ENCODE measurements at places on chromosomes 5 and 9.

DNA sequence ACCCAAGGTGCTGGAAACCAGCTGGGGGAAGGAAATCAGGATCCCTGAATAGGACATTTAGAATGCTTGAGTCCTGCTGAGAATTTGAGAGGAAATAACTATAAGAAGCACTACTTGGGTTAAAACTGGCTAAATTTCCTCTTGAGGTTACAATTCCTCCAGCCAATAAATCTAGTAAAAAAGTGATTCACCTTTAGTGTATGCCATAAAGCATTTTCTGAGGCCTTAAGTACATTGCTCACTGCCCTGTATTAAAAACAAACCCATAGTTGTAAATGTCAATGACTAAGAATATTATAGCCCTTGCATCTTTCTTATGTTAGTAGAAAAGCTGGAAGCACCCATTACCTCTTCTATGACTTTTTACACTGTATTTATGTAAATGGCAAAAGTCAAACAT lies 634.7 kb upstream of the ARRDC3 start:
- DNase-seq = peak; percentile 87

DNA sequence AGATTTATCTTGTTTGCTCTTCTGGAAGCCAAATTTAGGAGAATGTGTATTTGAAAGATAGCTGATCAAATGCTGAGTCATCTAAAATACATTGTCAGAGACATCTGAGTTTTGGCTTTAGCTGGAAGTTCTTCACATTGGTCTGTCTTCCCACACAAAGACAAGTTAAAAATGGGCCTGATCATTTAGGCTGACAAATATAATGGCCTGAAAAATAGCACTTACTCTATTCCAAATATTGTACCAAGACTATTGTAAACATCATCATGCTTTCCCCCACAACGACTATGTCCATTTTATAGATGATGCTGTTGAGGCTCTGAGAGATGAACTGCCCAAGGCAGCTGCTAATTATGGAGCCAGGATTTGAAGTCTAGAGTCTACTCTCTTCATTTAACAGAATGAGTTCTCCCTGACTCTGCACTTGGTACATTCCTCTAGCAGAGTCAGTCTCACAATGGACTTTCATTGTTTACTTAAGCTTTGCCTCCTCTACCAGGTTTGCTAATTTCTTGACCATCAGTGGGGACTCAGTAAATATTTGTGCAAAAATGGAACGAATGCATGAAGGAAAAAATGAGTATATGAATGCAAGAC lies 619.4 kb upstream of the KLF4 start:
- peak; percentile 56 for DNase-seq

DNA sequence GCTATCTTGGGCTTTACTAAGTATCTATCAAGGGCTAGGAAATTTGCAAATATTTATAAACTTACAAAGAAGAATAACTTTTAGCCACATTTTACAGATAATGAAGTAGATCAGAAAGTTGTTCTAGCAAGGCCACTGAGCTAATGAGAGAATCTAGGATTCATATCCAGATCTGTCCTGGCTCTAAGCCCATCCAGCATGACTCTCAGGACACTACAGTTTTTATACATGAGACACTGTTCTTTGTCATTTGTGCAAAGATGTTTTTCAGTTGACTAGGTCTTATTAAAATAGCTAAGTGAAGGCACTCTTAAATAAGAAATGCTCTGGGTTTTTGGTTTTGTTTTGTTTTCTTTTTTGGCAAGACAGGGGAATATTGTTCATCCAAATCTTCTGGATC lies 273.1 kb downstream of the GABRB2 start:
- DNase-seq = no peak

- no peak for DNase-seq
Measured at GRCh38 chr9:29475471-29475870, 1902.2 kb upstream of the C9orf72 start.
